Uterus (tissue), 4 donors: ENCODE measurements at places on chromosomes 7 and 10. TPM values are rescaled to one million over a fixed set of nuclear protein-coding genes. Genes with fewer than 3 reads are reported as not detected.

GRCh38 chr10:99943908-99944307 is 65.8 kb downstream of the DNMBP start:
- DNase-seq: no peak

The HHEX gene
- total RNA-seq: 16.8 TPM

- DNase-seq: no peak
Measured at GRCh38 chr7:116433246-116433645, 66.3 kb upstream of the CAV2 start.

The MYH16 gene
- not detected for total RNA-seq

GRCh38 chr10:22433875-22434274 is 88.6 kb downstream of the SPAG6 start:
- no peak for DNase-seq
